Activated CD4-positive, alpha-beta T cell treated with anti-CD3 and anti-CD28 coated beads, Interleukin-2, amount 10 ng/mL, durations not matched to agents 7 days and 5 days (primary cell): ENCODE measurements at places on chromosomes 16 and 17.

- DNase-seq, result no peak
Observed at GRCh38 chr17:80845863-80846671, 145.6 kb upstream of the CHMP6 start.

- no peak for DNase-seq
Observed at GRCh38 chr17:13759518-13760335, 158.0 kb upstream of the HS3ST3A1 start.

GRCh38 chr16:24573141-24573540, 33.8 kb downstream of the RBBP6 start:
- DNase-seq, result no peak

DNA sequence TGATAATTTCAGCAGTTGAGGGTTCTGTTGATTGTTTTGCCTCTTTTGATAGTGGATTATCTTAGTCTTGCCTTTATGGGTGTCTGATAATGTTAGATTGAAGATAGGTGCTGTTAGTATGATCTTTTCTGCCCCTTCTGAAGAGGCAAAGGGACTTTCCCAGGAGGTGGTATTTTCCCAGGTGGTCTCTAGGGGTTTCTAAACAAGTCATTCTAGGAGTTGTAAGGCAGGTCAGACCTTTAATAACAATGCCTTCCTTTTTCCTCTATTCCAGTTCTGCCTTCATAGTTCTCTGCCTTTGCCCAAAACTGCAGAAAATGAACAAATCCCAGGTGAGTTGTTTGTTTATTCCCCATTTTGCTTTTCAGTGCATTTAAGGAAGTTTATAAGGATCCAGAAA, 4.3 kb downstream of the ZFP1 start:
- DNase-seq, result no peak

DNA sequence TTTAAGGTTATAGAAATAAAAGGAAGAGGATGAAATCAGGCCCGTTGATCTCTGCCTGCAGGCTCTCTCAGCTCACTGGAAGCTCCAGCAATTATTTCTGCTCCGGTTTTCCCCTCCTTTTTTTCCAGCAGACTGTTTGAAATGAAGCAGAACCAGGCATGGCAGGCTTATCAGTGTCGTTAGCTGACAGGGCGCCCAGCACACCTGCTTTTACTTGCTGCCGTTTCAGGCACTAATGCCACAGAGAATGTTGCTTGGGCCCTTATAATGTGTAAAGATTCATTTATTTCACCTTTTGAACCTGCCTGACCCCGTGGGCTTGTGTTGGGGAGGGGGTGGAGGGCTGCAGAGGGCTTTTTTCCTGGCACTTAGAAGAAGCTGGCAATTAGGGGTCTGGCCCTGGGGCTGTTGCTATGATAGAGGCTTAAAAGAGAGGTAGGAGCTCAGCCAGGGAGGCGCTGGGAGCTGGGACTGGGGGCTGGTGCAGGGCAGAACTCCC, 108.1 kb downstream of the IRX3 start:
- no peak for DNase-seq

GRCh38 chr17:80424878-80425765, 10.2 kb downstream of the ENDOV start:
- no peak for DNase-seq

DNA sequence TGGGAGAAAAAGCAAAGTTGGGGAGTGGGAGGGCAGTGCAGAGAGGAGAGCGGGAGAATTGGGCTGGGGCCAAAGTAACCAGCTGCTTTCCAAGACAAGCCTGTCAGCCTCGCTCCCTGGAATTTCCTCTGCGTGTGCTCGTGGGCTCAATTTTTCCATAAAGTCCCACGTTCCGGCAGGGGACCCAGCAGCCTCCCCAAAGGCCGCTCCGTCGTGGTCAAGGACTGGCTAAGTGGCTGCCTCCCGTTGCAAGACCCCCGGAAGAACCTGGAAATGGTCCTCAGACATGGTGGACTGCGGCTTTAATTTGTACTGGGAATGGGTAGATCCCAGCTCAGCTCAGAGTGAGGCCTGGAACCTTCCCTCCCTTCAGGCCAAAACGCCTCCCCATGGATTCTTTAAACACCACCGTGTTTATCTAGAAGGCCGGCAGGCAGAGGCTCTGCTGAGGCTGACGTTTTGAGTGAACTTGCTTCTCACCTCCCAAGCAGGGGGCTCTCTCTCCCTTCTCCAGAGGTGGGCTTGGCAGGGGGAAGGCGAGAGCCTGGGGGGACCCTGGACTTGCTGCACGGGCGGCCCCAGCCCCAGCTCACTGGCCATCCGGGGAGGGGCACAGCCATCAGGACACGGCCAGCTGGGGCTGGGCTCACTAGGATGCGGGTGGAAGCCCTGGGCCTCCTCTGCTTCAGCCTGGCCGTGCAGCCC, 190.0 kb downstream of the C16orf95 start:
- DNase-seq, result no peak

DNA sequence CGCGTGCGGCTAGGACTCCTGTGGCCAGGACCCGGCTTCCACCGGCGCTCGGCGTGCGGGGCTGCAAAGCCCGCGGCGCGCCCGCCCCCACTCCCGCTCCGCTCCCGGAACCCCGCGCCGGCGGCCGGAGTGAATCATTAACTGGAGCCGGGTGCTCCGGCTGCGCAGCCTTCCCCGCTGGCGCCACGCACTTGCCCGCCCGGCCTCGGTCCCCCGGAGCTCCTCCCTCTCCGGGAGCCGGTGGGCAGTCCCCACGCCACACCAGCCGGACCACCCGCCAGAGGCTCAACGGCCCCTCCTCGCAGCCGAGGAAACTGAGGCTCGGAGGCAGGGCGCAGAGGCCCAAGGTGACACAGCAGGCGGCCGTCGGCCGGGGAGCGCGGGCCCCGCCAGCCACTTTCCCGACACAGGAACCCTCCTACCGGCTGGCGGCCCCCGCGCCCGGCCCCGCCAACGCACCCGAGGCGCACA, 580 bp downstream of the BCAR1 start:
- DNase-seq, result no peak

- peak; percentile 54 for DNase-seq
Observed at GRCh38 chr17:44220213-44221083, 973 bp upstream of the UBTF start.
